ENCODE measurements at places on chromosomes 1 and 21. TPM values are rescaled to one million over a fixed set of nuclear protein-coding genes. Genes with fewer than 3 reads are reported as not detected.

OR2G6 gene
- total RNA-seq, result not detected

TP73 gene
- 1.3 TPM for total RNA-seq

ITLN2 gene
- total RNA-seq, result not detected

AMY1A gene
- not detected for total RNA-seq

PLA2G2C gene
- not detected for total RNA-seq

SSX2IP gene
- 16.0 TPM for total RNA-seq

ATP1A4 gene
- total RNA-seq, result not detected

SLC26A9 gene
- not detected for total RNA-seq

PHLDA3 gene
- 17.3 TPM for total RNA-seq

CNKSR1 gene
- total RNA-seq, result 2.2 TPM

ATPAF1 gene
- total RNA-seq, result 47.4 TPM

TMEM125 gene
- not detected for total RNA-seq

CLDN17 gene
- not detected for total RNA-seq

FMOD gene
- not detected for total RNA-seq

TMEM269 gene
- not detected for total RNA-seq

SLC16A4 gene
- 0.23 TPM for total RNA-seq

BEST4 gene
- 0.42 TPM for total RNA-seq

CD34 gene
- total RNA-seq, result not detected

LAMC1 gene
- not detected for total RNA-seq

NCF2 gene
- 9.2 TPM for total RNA-seq

XCL2 gene
- total RNA-seq, result 41.2 TPM

SFN gene
- 1.9 TPM for total RNA-seq

LRRC3 gene
- total RNA-seq, result 3.4 TPM

KIF17 gene
- not detected for total RNA-seq

KIF2C gene
- total RNA-seq, result 126 TPM

CCDC17 gene
- total RNA-seq, result 2.6 TPM

TPTE gene
- total RNA-seq, result not detected

CBS gene
- 55.2 TPM for total RNA-seq

LCE1A gene
- total RNA-seq, result not detected

TNFRSF9 gene
- 0.94 TPM for total RNA-seq

BARHL2 gene
- total RNA-seq, result not detected

RAVER2 gene
- total RNA-seq, result 1.2 TPM

EPHB2 gene
- total RNA-seq, result not detected

BTG3 gene
- 40.7 TPM for total RNA-seq

KRTAP7-1 gene
- not detected for total RNA-seq

PGLYRP4 gene
- not detected for total RNA-seq

LGR6 gene
- total RNA-seq, result not detected

RBP7 gene
- not detected for total RNA-seq

HTR1D gene
- not detected for total RNA-seq

KIF21B gene
- total RNA-seq, result 162 TPM

MYBPH gene
- not detected for total RNA-seq

PADI2 gene
- total RNA-seq, result not detected

LCE1D gene
- total RNA-seq, result not detected

BCAS2 gene
- 47.5 TPM for total RNA-seq
